ENCODE measurements at places on chromosomes 13 and 19. TPM values are rescaled to one million over a fixed set of nuclear protein-coding genes. Genes with fewer than 3 reads are reported as not detected.

The KLK15 gene
- not detected for total RNA-seq

The PRR36 gene
- 0.13 TPM for total RNA-seq

The PRKCG gene
- not detected for total RNA-seq

The MAP4K1 gene
- not detected for total RNA-seq

The PLPPR3 gene
- total RNA-seq, result 0.16 TPM

The CBARP gene
- 0.81 TPM for total RNA-seq

The ZNF556 gene
- not detected for total RNA-seq

The IGFL1 gene
- not detected for total RNA-seq

The WASF3 gene
- 28.9 TPM for total RNA-seq

The GPR18 gene
- not detected for total RNA-seq

The FAM83E gene
- 0.94 TPM for total RNA-seq

The LGALS4 gene
- not detected for total RNA-seq

The CEACAM16 gene
- total RNA-seq, result not detected

The NXNL1 gene
- total RNA-seq, result not detected

The PABPC3 gene
- total RNA-seq, result under 0.01 TPM

The ZNF681 gene
- total RNA-seq, result 2.5 TPM
